ENCODE measurements at places on chromosomes 1 and 21.

- no peak for DNase-seq
These were observed 102.1 kb upstream of the ADAR start for GRCh38 chr1:154710106-154710505.

DNA sequence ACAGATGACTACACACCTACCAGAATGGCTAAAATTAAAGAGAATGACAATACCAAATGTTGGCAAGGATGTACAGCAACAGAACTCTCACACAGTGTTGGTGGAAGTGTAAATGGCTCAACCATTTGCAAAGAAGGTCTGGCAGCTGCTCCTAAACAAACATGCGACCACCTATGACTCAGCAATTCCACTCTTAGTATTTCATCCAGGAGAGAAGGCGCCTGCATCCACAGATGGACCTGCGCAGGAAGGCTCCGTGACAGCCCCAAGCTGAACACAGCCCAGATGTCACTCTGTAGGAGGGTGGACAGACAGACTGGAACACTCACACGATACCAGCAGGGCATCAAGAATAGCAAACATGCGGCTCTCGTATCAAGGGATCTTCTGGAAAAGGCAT, 6.7 kb downstream of the PTTG1IP start:
- no peak for DNase-seq

GRCh38 chr21:15826147-15826780, 96.5 kb downstream of the USP25 start:
- peak; percentile 55 for DNase-seq

GRCh38 chr1:207428783-207429182, 25.3 kb upstream of the CR2 start:
- DNase-seq, result no peak

- no peak for DNase-seq
These were observed 4.9 kb upstream of the B4GALT3 start for GRCh38 chr1:161182214-161182613.

GRCh38 chr1:31689854-31690253, 14.0 kb downstream of the COL16A1 start:
- DNase-seq, result no peak

- no peak for DNase-seq
These were observed 884 bp downstream of the LHX4 start for GRCh38 chr1:180230791-180231505.

DNA sequence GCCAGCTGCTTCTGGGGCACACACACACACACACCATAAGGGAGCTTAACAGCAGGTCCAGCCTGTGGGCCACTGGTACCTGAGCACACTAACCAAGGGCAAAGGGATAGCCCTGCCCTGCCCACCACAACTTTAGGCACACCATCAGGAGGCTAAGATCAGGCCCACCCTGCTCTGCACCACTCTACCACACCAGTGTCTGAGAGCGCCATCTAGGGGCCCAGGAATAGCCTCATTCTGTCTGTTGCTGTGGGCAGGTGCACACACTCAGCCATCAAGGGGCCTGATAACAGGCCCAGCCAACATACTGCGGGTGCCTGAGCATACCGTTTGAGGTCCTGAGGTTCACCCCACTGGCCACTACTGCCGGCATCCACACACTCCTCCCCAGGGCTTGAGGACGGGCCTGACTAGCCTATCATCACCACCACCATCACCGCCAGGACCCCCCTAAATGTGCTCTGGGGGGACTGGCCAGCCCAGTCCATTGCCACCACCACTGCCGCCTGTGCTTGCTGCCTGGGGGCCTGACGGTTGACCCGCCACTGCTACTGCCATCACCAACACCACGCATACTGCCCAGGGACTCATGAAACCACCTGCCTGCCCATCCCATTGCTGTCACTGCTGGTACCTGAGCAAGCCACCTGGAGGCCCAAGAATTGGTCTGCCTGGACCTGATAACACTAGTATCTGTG, 31.3 kb downstream of the NSL1 start:
- DNase-seq, result no peak

DNA sequence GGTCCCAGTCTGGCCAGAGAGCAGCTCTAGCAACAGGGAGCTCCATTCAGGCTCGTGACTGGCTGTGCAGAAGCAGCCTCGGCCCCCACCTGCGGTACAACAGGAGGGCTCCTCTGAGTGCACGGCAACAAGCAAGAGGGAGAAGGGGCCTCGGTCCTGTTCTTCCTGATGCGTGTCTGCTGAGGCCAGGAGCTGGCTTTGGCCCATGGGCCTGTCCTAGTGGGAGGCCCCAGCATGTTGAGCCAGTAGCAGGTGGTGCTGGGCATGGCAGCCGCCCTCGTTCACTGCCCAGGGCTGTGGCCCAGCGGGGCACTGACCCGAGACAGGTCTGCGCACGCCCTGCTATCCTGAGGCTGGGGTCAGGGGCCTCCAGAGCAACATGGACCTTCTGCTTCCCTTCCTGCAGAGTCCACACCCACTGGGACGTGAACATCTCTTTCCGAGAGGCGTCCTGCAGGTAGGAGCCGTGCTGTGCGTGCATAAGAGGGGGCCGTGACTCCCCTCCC, 7.0 kb downstream of the SAMD11 start:
- DNase-seq, result no peak

DNA sequence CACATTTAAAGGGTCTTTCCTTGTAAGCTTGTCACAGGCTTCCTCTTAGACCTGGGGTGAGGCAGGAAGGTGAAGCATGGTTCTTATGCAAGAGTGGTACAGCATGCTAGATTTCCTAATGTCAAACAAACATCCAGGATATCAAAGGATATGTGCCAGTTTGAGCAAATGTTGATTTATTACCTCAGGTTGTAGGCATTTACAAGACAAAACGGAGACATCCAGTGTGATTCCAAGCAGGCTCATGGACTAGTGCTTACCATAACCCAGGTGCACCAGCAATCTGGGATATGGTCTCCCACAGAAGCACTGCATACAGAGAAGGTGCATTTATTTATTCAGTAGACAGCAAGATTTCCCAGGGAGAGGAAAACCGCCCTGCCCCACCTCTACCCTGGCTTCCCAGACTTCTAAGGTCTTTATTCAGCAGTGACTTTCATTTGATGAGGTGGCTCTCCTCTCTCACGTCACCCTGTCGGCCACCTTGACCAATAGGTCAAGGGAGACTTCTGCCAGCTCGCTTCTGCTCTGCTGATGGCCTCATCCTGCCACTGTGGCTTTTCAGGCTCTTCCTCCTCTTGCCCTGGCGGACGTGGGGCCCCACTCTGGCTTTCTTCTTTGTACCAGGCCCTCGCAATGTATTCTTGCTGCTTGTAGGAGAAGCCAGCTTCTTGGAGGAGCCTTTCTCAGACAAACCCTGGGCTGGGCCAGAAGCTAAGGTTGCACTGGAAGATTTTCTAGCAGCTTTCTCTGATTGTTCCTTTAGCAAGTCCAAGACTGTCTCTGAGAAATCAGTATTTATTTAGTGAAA, 25.6 kb downstream of the HHIPL2 start:
- no peak for DNase-seq

DNA sequence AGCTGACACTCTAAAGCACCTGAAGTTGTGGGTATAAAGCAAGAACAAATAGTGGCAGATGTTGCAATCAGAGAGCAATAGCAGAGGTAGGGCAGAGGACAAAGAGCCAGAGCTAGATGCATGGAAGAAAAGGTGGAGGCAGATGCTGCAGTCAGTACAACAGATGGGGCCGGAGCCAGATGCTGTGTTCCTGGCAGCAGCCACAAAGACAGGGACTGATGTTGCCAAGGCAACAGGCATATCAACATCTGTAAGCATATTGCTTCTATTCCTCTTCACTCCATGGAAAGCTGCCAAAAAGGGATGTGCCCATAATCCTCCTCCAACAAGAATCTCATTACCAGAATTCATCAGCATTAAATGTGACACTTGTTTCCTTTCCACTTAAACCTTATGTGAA, 108.0 kb downstream of the TNNI3K start:
- peak; percentile 13 for DNase-seq

DNA sequence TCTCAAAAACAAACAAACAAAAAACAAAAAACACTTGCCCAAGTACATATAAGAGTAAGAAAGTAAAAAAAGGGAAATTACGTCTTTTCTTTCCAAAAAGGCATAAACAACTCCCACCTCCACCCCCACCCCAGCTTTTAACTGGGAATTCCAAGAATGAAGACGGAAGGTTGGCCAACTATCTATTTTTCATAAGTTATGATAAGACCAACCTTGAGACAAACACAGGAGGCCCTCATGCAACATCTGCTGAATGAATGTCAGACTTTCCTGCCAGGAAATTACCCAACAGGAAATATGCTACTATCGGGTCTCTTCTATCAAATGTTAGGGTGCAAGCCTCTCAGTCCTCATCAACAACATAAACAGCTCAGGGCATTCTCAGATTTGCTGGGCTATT, 1.9 kb downstream of the BSDC1 start:
- DNase-seq, result no peak

DNA sequence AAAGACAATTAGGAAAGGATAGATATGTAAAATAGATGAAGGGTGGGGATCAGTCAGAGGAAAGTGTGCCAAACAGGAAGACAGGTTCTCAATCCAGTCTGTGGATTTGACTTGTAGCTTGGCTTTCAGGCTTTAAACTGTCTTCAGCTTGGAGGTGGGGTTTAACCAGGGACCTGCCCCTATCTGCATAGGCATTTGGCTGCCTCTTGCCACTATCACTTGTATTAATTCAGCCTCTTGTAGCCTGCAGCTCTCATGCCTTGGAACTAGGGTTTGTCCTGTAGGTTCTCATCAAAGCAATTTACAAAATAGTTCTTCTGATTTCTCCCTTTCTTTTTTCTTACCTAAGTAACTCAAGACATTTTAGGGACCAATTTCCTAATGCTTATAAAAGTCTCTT, 88.8 kb upstream of the PAXBP1 start:
- DNase-seq, result no peak

DNA sequence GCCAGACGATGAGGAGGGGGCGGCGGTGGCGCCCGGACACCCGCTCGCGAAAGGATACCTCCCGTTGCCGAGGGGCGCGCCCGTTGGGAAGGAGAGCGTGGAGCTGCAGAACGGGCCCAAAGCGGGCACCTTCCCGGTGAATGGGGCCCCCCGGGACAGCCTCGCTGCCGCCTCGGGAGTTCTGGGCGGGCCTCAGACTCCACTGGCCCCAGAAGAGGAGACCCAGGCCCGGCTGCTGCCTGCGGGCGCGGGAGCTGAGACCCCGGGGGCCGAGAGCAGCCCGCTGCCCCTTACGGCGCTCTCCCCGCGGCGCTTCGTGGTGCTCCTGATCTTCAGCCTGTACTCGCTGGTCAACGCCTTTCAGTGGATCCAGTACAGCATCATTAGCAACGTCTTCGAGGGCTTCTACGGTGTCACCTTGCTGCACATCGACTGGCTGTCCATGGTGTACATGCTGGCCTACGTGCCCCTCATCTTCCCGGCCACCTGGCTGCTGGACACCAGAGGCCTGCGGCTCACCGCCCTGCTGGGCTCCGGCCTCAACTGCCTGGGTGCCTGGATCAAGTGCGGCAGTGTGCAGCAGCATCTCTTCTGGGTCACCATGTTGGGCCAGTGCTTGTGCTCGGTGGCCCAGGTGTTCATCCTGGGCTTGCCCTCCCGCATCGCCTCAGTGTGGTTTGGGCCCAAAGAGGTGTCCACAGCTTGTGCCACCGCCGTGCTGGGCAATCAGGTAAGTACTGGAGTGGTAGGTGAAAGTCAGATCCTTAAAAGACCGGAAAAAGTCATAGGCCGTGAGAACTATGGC, 588 bp downstream of the FLVCR1 start:
- peak; percentile 20 for DNase-seq

DNA sequence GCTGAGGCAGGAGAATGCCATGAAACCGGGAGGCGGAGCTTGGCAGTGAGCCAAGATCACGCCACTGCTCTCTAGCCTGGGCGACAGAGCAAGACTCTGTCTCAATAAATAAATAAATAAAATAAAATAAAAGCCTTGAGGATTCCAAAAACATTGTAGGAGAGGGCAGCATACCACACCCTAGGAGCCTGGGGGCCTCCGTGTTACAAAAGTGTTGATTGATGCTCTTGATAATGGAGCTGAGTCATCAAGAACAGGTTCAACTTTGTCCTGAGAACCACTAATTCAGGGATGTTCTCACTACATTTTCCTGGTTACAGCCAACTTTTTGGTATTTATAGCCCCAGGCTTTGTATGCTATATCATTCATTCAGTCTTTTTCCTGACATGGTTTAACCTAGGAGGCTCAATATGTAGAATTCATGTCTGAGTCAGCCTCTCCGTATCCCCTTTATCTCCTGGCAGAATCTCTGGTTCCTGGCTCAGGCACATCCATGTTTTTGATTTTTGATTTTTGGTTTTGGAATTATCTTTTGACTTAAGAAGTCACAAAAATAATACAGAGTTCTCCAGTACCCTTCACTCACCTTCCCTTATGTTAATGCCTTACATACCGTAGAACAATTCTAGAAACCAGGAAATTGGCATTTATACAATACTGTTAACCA, 69.4 kb downstream of the LRRC8D start:
- DNase-seq, result peak; percentile 23

GRCh38 chr1:3471356-3472087, 17.1 kb downstream of the ARHGEF16 start:
- DNase-seq, result no peak

DNA sequence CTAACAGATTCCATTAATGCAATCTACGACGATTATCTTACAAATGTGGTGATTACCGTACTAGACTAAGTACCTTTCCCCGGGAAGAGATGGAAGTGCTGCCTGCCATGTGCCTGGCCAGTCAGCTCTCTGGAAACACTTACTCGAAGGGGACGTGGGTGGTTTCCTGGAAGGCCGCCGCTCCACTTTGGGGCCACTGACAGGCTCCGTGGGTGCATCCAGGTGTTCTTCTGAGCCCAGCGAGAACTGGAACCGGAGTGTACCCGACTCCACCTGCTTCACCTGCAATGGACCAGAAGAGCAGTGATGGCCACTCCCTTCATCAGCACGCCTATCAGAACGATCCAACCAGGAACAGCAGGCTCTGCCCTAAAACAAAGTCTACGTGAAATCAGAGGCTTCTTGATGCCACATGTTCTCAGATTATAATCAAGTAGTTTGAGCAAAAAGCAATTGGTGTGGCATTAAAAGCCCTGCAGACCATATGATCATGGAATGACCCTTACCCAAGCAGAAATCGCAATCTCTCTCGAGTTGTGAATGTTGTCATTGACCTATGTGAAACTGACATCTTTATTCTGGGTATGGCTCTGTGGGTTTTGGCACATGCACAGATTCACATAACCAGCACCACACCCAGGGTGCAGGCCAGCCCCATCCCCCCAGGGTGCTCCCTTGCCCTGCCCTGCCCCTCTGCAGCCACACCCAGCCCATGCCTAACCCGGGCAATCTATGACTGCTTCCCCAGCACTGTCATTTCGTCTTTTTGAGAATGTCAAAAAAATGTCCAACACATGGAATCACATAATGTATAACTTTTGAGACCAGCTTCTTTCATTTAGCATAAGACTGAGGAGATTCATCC, 64.5 kb downstream of the NPHP4 start:
- no peak for DNase-seq

DNA sequence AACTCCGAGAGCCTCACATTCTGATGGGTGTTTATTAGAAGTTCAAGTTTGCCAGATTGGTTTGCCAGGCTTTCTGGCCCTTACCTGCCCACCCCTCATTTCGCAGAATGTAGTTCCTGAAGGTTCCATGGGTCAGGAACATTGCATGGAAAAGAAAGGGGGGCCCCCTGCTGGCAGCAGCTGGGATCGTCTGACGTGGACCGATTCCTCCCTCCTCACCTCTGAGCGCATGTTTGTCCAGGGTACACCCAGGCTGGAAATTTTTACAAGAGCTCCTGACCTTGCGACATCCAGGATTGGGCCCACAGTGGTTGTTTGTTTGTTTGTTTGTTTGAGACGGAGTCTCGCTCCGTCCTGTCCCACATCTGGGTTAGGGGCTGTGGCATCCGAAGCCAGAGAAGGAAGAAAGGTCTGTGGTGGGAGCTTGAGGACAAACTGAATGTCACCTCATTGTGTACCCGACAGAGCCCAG, 126.0 kb upstream of the TMEM51 start:
- peak; percentile 72 for DNase-seq

All from body of pancreas (tissue), 4 donors.